ENCODE measurements at places on chromosomes 4 and X. TPM values are rescaled to one million over a fixed set of nuclear protein-coding genes. Genes with fewer than 3 reads are reported as not detected.

The FRMPD4 gene
- 0.24 TPM for total RNA-seq

The PNMA6E gene
- not detected for total RNA-seq

The SHROOM2 gene
- 27.3 TPM for total RNA-seq

The RS1 gene
- not detected for total RNA-seq

The TGIF2LX gene
- not detected for total RNA-seq

The PNMA6F gene
- not detected for total RNA-seq

The RHOXF2B gene
- not detected for total RNA-seq

DNA sequence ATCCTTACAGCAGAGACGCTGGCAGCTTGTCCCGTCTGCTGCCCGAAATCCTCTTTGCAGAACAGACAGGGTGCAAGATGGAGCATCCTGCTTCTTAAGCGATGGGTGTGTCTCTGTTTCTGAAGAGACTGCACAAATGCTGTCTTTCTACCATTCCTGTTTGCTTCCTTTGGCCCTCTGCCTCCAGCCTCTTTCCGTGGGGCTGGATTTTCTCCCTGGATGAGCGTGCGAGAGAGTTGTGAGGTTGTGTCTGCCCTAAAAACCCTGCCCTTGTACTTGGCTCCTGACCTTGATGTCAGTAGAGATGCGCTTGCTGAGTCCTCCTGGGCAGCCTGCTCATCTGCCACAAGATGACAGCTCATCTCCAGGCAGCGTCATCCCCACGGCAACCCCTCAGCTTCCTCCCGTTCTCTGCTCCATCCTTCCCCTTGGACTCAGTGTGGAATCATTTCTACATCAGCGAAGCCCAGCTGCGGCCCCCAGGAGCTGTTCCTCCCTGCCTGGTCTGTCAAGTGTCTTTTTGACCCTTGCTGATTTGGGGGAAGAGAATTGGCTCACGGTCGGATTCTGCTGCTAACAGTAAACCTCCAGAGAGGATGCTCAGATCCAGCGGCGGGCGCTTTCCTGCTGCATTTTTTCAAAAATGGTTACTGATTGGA is 246.2 kb downstream of the ASMT start:
- DNase-seq, result peak; percentile 28

DNA sequence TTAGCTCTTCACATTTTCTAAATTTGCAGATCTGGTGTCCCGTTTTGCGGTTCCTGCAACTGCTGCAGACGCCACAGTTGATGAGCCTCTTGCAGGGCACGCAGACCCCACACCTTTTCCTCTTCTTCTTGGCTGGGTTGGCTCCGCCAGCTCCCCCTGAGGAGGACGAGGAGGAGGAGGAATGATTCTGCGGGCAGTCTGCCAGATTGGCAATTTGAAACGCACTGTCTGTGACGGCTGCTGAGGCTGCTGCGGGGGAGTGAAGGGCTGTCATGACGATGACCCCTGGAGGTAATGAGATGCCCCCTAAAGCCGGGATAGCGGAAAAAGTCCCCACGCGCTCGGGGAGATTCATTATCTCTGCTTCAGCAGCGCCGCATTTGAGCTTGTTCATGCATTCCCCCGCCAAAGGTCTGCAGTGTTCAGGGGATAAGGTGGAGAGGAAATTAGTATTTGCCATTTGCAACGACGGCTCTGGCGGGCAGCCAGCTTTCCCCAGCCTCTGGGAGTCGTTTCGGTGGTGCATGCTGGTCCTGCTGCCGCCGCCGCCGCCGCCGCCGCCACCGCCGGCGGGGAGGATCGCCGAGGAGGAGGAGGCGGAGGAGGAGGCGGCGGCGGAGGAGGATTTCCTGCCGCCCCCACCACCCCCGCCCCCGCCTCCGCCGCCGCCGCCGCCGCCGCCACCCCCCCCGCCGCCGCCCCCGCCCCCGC is 3.8 kb downstream of the CXXC4 start:
- peak; percentile 51 for DNase-seq

- DNase-seq, result no peak
These were observed 94.0 kb upstream of the ATP8A1 start for GRCh38 chr4:42750856-42751255.

DNA sequence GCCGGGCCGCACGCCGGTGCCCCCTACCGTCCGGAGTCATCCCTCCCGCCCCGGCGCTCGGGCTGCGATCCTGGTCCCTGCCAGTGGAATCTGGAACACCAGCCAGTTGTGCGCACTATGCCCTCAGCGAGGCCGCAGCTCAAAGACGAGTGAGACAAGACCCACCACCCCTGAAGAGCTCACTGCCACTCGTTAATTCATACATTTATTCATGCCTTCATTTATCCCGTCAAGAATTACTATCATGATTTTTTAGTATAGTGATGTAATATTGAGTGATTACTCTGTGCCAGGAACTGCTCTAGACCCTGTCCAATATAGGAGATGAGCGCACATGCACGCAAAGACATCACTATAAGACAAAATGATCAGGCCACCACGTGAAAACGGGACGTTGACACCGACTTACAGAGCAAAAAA is 247 bp upstream of the PPA2 start:
- DNase-seq, result peak; percentile 78

- DNase-seq, result no peak
These were observed 552 bp downstream of the IKBKG start for GRCh38 chrX:154548028-154548316.

DNA sequence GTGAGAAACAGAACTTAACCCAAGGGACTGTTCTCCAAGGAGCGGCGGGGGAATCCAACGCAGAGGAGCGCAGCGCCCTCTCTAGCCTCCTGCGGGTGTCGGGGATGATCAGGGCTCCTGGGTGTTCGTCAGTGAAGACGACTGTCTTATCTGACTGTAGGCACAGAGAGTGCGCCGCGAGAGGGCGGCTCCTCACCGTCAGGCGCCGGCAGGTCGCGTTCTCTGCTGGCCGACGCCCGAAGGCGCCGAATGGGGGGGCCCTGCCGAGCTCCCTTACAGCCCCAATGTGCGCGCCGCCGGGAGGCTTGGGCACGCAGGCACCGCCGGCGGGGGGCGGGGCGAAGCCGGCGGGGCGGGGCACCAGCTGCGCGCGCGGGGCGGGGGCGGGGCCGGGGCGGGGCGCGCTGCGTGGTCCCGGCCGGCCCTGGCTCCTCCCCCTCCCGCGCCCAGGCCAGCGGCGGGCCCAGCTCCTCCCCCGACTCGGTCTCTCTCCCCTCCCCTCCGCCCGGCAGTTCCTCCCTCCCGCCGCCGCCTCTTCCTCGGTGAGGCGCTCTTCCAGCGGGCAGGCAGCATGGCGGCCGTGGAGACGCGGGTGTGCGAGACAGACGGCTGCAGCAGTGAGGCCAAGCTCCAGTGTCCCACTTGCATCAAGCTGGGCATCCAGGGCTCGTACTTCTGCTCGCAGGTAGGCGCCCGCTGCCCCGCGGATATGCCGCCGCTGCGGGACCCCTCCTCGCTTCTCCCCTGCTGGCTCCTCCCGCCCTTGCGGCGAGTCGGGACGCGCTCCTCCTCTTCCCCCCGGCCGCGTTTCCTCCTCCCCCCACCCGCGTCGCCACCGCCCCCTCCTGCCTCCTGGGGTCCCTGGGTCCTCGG is at the start of gene METAP1:
METAP1 (plus strand) TSS at position 539 of the 873 bp plus-strand sequence; CDS start at position 572, 33 bp downstream.
- peak; percentile 93 for DNase-seq

- no peak for DNase-seq
These were observed 638.9 kb downstream of the SPRY1 start for GRCh38 chr4:124035364-124036041.

GRCh38 chrX:150730719-150731118 is 37.5 kb downstream of the MTMR1 start:
- DNase-seq, result peak; percentile 88

- no peak for DNase-seq
These were observed 121.4 kb downstream of the COX18 start for GRCh38 chr4:72948080-72948479.

- DNase-seq, result no peak
These were observed 22.9 kb downstream of the TNIP2 start for GRCh38 chr4:2733001-2733843.

GRCh38 chr4:56197387-56197786 is 189.9 kb downstream of the AASDH start:
- no peak for DNase-seq

GRCh38 chr4:187333151-187333550 is 609.5 kb upstream of the FAT1 start:
- DNase-seq, result peak; percentile 65

DNA sequence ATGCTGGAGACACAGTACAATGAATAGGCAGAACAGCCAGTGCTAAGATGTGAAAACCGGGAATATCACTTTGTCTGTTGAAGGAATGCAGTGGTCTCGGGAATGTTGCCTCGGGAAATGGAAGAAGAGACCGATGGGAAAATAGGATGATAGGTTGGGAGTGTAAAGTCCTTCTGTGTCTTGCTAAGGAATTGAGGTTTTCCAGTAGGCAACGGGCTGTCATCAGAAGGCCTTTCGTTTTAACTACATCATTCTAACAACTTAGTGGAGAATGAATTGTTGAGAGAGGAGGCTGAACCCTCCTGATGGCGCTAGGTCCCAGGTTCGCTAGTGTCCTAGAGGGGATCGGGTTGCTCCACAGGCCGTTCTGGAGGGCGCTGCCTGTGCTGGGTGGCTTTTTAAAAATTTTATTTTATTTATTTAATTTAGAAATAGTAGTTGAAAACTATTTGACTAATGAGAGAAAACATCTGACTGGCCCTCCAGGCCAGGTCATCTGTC is 730 bp downstream of the VBP1 start:
- no peak for DNase-seq

Data from RPMI7951 (cell line).